Stimulated activated memory B cell treated with anti-CD40 and anti-IgM and Interleukin-4, amounts not matched to agents 10 μg/mL and 1 μg/mL and 100 μg/mL, for 72 hours (primary cell): ENCODE measurements at places on chromosomes 5 and 9.

- ATAC-seq: no peak
Measured at GRCh38 chr5:119323601-119324000, 32.2 kb upstream of the TNFAIP8 start.

DNA sequence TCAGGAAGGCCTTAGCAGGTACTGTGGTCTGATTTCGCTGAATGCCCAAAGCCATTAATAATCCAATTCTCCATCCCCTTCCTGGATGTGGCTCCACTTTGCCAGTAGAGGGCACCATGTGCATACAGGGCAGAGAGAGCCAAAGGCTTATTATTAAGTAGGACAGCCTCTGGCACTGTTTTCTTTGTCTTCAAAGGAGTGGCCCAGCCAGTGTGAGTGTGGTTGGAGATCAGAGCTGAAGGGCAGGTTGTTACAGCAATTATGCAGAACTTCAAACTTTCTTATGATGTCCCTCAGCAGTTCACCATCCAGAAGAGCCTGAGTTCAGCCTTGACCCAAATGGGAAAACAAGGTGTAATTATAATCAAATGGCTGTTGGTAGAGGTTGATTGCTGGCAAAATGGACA, 38.6 kb upstream of the CEMIP2 start:
- ATAC-seq: peak; percentile 84

GRCh38 chr5:31963358-31964006, 210.6 kb downstream of the GOLPH3 start:
- no peak for ATAC-seq

DNA sequence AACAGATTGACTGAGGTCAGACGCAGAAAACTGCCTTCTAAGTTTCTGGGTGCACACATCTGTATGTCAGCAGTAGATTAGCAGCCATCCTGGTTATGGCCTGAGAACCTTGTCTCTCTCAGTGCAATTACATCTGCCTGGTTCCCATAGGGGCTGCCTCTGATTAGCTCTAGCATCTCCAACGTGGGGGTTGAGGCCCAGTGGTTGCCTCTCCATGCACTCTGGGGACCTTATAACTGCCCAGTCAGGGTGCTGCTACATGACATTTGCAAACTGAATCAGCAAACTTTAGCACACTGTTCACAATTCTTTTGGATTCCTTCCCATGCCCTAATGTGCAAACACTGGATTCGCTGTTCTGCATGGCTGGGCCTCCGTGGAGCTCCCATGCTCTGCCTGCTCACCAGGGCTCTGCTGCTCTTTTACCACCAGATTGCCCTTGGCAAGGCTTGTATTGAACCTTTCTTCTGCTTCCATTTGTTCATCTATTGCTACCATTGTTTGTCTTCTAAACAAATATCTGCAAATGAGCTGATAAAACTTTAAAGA, 36.2 kb downstream of the SNX18 start:
- ATAC-seq: no peak

GRCh38 chr5:150057996-150058395, 28.4 kb downstream of the CSF1R start:
- no peak for ATAC-seq

DNA sequence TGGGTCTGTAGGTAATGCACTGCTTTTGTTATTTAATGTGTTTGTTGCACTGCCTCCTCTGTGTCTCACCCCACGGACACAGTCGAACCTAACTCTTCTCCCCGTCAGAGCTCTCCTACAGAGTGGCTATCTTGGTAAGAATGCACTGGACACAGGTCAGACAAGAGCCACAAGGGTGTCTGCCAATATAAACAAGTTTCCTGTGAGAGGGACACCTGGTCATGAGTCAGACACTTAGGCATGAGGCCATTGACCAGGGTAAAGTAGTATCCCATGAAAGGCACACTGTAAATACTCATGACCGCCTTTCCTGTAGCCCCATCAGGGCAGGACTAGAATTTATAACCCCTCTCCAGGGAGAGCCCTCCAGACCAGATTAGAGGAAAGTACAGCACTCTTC, 115.5 kb downstream of the SLC12A2 start:
- no peak for ATAC-seq

GRCh38 chr5:96113170-96113939, 151.7 kb upstream of the ELL2 start:
- ATAC-seq: no peak

- no peak for ATAC-seq
Measured at GRCh38 chr5:166377756-166378155, 1913.7 kb upstream of the WWC1 start.

DNA sequence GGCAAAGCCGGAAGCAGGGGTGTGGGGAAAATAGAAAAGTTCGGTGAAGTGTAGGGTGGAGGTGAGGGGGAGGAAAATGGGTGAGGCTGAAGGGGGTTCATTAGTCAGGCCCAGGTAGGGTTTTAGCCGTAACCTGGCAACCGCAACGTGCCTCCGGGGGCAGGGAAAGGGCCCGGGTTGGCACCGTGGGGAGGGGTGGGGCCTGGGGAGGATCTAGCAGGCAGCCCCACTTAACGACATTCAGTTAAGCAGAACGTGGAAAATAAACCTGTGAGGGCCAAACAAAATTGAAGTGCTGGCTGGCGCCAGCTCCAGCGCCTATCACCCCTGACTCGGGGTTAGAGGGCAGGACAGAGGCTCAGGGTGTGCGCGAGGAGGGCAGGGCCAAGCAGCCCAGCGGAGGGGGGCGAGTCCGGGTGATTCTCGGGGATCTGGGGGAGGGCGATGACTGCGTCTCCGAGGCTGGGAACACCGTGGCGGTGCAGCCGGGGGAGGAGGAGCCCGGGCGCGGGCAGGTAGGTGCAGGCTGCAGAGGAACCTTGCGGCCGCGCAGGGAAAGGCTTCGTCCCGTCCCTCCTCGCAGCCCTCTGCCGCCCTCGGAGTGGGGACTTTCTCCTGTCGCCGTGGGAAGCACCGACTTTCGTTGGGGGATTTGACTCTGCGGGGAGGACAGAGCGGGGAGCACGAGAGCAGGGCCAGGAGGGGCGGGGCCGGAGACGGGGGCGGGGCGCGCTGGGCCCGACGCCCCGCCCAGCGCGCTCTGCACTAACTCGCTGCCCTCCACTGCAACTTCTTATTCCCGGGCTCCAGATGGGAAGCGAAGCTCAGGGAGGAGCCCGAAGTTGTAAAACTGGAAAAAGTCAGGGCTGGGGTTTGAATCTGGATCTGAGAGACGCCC, 5.1 kb downstream of the RGS14 start:
- peak; percentile 75 for ATAC-seq

- ATAC-seq: no peak
Measured at GRCh38 chr5:56012281-56012963, 17.7 kb upstream of the IL6ST start.

- ATAC-seq: no peak
Measured at GRCh38 chr9:107638521-107639310, 149.1 kb upstream of the KLF4 start.

GRCh38 chr5:2901096-2901495, 149.6 kb upstream of the IRX2 start:
- no peak for ATAC-seq

GRCh38 chr5:7828269-7828668, 22.7 kb downstream of the CFAP90 start:
- ATAC-seq: no peak

DNA sequence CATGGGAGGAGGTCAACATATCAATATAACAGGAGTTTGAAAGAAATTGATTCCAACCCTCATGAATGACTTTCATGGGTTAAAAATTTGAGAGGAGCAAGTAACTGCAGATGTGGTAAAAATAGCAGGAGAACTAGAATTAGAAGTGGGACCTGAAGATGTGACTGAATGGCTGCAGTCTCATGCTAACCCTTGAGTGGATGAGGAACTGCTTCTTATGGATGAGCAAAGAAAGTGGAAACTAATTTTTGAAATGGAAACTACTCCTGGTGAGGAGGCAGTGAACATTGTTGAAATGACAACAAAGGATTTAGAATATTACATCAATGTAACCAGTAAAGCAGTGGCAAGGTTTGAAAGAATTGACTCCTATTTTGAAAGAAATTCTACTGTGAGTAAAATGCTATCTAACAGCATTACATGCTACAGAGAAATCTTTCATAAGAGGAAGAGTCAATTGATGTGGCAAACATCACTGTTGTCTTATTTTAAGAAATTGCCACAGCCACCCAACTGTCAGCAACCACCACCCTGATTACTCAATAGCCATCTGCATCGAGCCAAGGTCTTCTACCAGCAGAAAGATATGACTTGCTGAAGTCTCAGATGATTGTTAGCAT, 1683.2 kb downstream of the MAT2B start:
- no peak for ATAC-seq

- no peak for ATAC-seq
Measured at GRCh38 chr5:154967421-154968024, 26.6 kb downstream of the MRPL22 start.

- no peak for ATAC-seq
Measured at GRCh38 chr9:5392285-5392684, 45.4 kb downstream of the PLGRKT start.

DNA sequence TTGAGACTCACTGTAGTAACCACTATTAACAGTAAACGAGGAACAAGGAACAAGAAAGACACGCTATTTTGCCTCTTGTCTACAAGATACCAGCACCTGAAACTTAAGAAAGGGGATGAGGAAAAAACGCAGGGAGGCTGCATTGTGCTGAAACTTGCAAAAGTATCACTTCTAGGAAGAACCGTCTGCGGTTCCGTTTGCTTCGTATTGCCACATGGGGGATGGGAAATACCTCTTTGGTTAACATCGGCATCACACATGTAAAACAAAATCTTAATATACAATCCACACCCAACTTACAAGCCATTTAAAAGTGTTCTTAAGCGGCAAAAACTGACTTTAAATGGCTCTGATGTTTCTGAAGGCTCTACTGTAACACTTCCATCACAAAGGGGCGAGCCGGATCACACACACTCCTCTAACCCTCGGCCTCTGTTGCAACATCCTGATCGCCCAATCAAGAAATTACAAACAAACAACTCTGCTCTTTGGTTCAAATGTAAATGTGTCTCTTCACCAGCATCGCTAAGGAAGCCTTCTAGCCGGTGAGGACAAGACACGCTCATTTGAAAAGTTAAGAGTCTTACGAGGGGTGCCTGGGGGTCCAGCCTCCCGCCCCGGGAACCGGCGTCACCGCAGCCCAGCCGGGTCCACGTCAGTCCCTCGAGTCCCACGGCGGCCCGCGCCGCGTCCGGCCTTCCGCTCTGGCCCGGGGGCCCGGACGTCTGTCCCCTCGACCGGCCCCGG, 621 bp downstream of the SEC16A start:
- ATAC-seq: no peak

DNA sequence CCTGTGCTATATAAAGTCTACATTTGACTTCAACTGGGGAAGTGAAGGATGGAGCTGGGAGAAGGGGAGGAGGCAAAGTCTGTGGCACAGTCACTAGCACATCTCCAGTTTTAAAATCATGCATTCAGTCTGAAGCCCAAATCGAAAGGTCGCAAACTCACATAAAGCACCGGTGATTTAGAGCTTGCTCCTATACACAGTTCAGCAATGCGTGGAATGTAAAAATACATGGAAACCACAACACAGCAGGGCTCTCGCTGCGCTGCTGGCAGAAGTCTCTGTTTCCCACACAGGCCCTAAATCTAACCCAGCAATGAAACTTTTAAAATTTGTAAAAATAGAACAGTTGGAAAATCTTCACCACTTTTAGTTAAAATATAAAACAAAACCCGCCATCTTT, 68.2 kb downstream of the EBF1 start:
- ATAC-seq: peak; percentile 56

DNA sequence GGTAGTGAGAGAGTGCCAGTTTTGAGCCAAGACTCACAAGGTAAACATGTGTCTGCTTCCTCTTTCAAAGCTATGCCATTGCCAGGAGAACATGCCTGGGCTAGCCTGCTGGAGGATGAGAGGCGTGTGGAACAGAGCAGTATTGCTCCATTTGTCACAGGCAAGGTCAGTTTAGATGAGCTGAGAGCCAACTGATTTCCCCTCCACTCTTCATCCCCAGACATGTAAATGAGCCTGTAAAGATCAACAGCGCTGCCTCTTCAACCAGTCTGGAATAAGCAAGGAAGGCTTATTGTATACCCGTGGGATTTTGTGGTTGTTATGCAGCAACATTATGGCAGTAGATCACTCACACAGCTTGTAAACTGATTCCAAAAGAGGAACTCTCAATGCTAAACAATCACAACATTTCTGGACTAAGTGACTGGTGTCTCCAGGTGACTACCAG, 8.2 kb upstream of the GDNF start:
- peak; percentile 57 for ATAC-seq

GRCh38 chr5:67610186-67610912, 413.8 kb upstream of the CD180 start:
- no peak for ATAC-seq

DNA sequence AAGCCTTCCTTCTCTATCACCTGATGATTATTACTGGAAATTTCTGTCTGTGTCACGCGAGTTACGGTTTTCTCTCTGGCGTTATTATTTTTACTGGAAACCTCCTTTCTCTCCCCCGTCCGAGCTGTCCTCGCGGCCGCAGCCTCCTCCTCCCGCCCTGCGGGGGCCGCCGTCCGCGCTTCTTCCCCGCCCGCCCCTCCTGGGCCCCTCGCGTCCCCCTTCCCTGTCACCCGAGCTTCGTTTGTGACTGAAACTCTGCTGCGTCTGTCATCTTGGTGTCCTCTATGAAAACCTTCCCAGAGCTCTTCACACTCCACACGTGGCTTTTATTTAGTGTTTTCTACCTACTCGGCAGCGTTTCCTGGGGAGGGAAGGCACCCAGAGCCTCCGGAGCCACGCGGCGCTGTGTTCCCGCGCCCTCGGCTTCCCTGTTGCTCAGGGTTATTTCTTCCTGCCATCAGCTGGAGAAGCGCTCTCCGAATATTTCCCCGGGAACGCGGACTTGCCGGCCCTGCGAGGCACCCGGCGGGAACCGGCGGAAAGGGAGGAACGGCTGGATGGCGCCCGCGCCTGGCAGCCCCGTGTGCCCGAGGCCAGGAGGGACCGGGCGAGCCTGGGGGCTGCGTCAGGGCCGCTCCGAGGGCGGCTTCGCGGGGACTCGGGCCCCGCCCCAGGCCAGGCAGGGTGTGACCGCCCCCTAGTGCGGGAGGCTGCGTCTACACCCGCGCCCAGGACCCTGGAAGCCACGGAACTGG, 33.9 kb downstream of the TRIP13 start:
- ATAC-seq: peak; percentile 42

GRCh38 chr9:128933731-128934130, 12.9 kb downstream of the PHYHD1 start:
- no peak for ATAC-seq
